CD14-positive monocyte (primary cell): ENCODE measurements at places on chromosomes 11 and 22. TPM values are rescaled to one million over a fixed set of nuclear protein-coding genes. Genes with fewer than 3 reads are reported as not detected.

Gene FLRT1
- not detected for polyA plus RNA-seq

Gene KRTAP5-7
- polyA plus RNA-seq: not detected

Gene XPNPEP3
- polyA plus RNA-seq: 7.3 TPM

Gene DGCR6
- 0.36 TPM for polyA plus RNA-seq

Gene PPP1R14B
- polyA plus RNA-seq: 40.7 and 49.0 TPM in 2 replicates

Gene CCT8L2
- 0.05 TPM in 1 of 2 replicates, not detected in the other for polyA plus RNA-seq

Gene SLC6A5
- polyA plus RNA-seq: not detected

Gene PLAAT5
- polyA plus RNA-seq: not detected
